ENCODE measurements at places on chromosomes 13 and 19.

DNA sequence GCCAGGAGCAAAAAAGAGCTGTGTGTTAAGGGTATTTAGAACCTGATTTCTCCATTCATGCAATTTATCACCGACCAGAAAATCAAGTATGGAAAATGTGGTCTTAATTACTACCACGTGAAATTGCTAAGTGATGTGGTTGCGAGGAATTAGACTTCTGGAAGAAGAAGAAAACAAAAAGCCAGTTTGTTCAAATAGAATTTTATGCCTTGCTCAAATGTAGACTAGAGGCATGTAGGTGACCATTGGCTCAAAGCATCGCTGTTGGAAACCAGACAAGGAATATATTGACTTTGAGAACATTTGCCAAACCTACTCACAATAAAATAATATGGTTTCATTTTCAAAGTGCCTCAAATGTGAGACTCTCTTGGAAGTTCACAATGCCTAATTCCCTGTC, 57.3 kb upstream of the LRCH1 start:
- DNase-seq, result no peak

DNA sequence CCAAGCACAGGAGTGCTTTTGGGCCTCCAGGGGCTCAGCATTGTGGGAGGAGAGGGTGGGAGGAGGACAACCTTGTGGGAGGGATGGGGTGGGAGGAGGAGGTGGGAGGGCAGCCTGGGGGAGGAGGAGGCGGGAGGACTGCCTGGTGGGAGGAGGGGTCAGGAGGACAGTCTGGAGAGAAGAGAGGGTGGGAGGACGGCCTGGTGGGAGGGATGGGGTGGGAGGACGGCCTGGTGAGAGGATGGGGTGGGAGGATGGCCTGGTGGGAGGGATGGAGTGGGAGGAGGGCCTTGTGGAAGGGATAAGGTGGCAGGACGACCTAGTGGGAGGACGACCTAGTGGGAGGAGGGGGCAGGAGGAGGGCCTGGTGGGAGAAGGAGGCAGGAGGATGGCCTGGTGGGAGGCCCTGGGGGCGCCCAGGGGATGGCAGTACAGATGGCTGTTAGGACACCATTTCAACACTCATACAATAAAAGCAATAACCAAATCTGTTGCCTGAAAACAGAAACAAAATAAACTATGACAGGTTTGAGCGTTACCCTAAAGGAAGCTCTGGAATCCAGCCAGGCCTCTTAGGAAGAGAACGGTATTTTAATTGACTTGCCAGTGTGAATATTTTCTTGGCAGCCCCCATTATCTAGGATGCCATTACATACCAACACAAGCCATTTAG, 63.7 kb downstream of the CRYL1 start:
- DNase-seq, result no peak

- DNase-seq, result no peak
These were observed 8.5 kb upstream of the LSR start for GRCh38 chr19:35240327-35240726.

- DNase-seq, result no peak
These were observed 283.1 kb downstream of the TDRD3 start for GRCh38 chr13:60679928-60680694.

DNA sequence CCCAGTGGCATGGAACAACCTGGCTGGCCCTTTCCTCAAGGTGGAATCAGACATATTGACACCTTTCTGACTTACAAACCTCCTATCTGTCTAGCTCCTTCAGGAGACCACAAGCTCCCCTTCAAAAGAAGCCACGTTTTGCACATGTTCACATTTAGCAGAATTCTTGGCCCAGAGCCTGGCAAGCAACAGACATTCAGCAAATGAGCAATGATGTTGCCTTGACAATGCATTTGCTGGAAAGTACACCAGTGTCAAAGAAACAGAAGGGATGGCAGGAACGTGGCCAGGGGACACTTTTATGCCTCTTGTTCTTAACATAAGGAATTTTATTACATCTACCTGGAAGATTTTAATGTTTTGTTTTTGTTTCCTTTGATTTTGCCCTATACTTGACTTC, 85.5 kb upstream of the FGF14 start:
- no peak for DNase-seq

DNA sequence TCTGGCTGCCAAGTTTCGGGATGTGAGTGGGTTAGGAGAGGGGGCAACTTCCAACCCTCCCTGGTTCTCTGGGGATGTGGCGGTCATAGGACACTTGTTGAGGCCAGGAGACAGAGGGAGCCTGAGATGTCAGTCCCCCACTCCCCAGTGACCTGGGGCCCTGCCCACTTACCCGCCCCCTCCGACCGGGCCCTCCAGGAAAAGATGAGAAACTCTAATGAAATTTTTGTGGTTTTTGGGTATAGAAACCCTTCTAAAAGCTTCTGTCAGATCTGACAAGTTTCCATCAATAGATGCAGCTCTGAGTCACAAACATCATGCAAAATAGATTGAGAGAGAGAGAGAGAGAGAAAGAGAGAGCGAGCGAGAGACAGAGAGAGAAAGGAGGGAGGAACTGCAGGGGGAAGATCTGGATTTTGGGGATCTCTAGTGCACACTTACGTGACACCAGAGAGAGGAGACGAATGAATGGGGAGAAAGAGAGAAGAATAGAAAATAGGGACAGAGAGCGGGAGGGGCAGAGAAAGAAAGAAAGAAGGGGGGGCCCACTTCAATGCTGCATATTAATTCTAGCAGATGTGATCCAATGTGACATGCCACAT, 94.0 kb downstream of the PTPRS start:
- DNase-seq, result no peak

DNA sequence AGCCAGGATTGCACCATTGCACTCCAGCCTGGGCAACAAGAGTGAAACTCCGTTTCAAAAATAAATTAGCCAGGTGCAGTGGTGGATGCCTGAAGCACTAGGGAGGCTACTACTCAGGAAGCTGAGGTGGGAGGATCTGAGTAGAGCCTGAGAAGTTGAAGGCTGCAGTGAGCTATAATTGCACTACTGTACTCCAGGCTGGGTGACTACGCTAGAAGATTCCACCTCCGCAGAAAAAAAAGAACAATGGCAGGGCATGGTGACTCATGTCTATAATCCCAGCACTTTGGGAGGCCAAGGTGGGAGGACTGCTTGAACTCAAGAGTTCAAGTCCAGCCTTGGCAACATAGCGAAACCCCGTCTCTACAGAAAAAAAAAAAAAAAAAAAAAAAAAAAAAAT, 20.5 kb downstream of the HAUS8 start:
- no peak for DNase-seq

DNA sequence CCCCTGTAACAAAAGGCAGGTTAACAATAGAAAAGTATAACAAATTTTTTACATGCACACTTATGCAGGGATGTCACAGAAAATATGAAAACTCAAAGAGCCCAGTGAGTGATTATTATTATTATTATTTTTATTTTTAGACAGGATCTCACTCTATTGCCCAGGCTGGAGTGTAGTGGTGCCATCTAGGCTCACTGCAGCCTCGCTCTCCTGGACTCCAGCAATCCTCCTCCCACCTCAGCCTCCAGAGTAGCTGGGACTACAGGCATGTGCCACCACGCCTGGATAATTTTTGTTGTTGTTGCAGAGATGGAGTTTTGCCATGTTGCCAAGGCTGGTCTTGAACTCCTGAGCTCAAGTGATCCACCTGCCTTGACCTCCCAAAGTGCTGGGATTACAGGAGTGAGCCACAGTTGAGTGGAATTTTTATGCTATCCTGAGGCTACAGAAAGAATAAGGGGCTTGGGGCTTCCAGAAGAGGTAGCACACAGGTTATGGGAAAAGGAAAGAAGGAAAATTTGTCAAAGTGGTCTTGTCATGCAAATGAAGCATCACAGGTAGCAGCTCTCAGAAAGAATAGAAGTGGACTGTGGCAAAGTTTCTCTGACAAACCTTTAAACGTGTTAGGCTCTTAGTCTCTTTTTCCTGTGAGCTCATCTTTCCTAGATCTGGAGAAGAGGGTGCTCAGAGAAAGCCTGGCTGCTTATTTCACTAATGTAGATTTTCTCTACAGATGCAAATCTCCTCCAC, 87.7 kb upstream of the LSM14A start:
- DNase-seq, result no peak

DNA sequence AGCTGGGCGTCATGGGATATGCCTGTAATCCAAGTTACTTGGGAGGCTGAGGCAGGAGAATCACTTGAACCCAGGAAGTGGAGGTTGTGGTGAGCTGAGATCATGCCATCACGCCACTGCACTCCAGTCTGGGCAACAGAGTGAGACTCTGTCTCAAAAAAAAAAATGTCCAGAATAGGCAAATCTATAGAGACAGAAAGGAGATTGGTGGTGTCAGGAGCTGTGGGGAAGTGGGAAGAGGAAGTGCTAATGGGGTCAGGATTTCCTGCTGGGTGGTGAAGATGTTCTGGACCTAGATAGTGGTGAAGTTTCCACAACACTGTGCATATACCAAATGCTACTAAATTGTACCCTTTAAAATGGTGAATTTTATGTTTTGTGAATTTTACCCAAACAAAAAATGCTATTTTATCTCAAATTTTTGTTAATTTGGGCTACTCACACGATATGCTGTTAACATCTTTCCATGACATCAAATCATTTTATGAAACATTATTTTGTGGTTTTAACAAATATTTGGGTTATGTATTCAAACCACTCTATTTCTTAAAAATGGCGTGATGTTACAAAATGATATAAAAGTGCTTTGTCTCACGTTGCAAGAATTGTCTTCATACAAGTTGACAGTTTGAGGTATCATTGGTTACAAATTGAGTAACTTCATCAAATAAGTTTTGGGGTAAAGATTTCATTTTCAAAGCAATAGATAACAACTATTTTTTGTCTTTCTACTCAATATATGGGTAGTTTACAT, 7.4 kb upstream of the CYP4F3 start:
- no peak for DNase-seq

DNA sequence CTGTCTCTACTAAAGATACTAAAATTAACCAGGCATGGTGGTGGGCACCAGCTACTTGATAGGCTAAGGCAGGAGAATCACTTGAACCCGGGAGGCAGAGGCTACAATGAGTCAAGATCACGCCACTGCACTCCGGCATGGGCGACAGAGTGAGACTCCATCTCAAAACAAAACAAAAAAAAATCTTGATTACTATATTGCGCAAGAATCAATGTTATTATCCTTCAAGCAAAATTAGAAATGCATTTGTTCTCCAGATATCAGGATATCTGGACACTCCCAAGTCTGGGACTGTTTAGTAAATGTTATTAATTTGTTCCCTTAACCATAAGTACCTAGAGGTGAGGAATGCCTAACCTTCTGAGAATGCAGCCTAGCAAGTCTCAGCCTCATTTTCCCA, 992.2 kb upstream of the PCDH20 start:
- DNase-seq, result no peak

GRCh38 chr19:33844478-33844877, 47.8 kb downstream of the KCTD15 start:
- DNase-seq, result no peak

- no peak for DNase-seq
These were observed 2.1 kb upstream of the RAD23A start for GRCh38 chr19:12943437-12944044.

DNA sequence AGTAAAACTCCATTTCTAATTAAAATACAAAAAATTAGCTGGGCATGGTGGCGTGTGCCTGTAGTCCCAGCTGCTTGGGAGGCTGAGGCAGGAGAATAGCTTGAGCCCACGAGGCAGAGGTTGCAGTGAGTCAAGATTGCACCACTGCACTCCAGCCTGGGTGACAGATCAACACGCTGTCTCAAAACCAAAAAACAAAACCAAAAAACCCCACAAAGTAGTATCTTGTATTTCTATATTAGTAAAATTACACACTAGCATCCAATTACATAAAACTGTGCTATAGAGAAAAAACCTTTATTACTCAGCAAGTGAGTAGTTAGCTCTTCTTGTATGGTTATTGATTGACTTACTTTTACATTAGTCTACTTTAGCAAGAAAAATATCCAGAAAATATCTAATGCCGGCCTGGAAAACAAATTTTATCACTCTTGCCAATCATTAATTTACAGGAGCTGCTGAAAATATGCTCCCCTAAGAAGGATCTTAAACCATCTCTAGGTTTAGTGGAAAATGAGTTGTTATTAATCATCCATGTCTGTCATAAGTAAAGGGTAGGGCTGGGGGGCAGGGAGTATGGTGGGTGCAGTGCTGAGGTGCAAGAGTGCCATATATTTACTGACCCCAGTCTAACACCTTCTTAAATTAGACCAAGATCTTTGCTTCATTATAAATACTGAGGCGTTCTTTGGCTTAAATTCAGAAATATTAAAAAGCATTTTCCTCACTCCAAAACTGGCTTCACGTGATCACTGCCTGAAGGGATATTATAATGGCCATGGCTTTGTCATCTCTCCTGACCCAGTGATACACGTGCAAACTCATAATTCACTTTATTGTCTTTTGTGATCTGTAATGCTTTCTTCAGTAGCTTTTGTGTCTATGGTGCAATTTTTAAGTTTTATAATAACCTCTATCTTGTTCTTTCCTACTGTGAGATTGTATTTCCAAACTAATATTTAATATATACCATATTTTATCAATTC, 44.1 kb downstream of the UBL3 start:
- no peak for DNase-seq

DNA sequence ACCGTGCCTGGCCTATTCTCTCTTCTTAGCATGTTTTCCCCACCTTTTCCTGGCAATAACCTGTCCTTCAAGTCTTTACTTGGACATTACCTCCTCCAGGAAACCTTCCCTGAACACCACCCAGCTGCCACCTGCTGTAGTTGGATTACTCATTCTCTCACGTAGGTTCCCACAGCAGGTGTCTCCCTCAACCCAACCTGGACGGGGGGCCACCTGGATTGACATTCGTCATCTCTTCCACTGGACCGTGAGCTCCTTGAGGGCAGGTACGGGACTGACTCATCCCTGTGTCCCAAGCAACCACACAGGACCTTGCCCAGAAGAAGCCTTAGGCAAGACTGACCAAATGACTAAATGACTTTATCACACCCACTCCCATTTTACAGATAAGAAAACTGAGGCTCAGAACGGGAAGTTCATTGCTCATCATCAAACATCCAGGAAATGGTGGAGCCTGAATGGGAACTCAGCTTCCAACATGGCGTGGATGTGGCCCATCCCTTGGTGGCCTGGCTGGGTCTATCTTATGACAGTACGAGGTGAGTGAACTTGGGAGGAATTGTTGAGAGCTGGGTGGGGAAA, 3.5 kb upstream of the KLK6 start:
- no peak for DNase-seq

- DNase-seq, result no peak
These were observed 22.4 kb downstream of the TCF3 start for GRCh38 chr19:1630012-1630411.

DNA sequence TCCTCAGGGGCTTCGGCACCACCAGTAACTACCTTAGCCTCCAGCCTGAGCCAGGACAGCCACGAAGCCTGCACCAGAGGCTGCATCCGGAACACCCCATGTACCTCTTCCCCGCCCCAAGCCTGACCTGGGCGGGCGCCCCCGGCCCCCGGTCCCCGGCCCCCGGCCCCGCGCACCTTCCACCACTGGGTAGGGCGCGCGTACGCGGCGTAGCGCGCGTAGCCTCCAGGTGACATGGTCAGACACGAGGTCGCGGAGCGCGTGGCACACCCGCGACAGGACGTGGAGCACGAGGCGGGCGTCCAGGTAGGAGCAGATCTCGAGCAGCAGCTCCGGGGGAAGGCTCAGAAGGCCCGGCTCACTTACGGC, 450 bp downstream of the FBXW9 start:
- DNase-seq, result no peak

GRCh38 chr19:50039968-50040367, 14.2 kb downstream of the ZNF473 start:
- DNase-seq, result no peak

GRCh38 chr19:53826876-53827275, 2.8 kb upstream of the NLRP12 start:
- DNase-seq, result no peak

- no peak for DNase-seq
These were observed 3.2 kb upstream of the MAB21L1 start for GRCh38 chr13:35479706-35480105.

- DNase-seq, result no peak
These were observed 420.5 kb downstream of the FGF9 start for GRCh38 chr13:22091222-22091970.

Measured in NCI-H2029 (cell line).